ENCODE measurements at places on chromosomes 7 and 10. TPM values are rescaled to one million over a fixed set of nuclear protein-coding genes. Genes with fewer than 3 reads are reported as not detected.

- DNase-seq = no peak
Measured at GRCh38 chr10:60980997-60981396, 37.0 kb upstream of the RHOBTB1 start.

DNA sequence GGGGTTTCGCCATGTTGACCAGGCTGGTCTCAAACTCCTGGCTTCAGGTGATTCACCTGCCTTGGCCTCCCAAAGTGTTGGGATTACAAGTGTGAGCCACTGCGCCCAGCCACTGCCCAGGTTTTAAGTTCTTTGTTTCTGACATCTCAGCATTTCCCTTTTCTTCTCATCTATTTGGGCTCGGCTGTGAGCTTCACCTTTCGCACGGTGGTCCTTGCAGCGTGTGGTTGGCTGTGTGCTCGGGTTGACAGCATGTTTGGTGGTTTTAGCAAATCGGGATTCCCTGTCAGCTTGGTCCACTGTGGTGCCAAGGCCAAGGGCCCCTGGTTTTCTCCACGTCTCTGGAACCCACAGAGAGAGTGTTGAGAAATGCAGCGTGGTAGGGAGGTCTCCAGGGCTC, 138.8 kb downstream of the DNAJB6 start:
- DNase-seq = no peak

GRCh38 chr7:42180806-42181205, 56.2 kb downstream of the GLI3 start:
- DNase-seq = no peak

GRCh38 chr7:68892236-68892635, 706.0 kb upstream of the AUTS2 start:
- DNase-seq = no peak

- no peak for DNase-seq
Measured at GRCh38 chr7:140229591-140230515, 53.1 kb upstream of the KDM7A start.

DNA sequence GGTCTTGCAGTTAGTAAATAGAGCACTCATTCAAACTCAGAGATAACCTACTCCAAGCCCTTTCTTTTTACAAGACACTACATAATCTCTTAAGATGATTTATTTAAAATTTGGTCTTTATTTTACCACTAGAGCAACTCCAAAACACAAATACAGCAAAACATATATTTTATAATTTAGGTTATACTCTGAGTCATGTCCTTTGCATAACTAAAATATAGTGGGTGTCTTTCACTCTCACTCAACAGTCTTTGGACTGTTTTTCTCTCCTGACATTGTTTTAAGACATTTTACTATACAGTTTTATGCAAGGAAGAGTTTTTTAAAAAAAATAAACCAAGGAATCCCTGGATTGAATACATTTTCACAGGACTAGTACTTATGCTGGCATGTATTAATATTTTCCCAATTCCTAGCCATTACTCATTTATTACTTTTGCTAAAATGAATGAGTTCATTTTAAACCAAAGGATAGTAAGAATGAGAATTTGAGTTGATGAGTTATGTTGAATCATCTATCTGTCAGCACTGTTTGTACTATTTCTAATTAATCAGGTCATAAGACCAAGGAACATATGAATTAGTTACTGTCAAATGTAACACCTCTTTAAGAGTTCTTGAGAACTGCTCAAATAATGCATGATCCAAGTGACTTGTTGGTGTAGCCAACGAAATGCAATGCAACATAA, 303.1 kb upstream of the FZD1 start:
- no peak for DNase-seq

GRCh38 chr7:70034999-70035398, 436.7 kb downstream of the AUTS2 start:
- no peak for DNase-seq

DNA sequence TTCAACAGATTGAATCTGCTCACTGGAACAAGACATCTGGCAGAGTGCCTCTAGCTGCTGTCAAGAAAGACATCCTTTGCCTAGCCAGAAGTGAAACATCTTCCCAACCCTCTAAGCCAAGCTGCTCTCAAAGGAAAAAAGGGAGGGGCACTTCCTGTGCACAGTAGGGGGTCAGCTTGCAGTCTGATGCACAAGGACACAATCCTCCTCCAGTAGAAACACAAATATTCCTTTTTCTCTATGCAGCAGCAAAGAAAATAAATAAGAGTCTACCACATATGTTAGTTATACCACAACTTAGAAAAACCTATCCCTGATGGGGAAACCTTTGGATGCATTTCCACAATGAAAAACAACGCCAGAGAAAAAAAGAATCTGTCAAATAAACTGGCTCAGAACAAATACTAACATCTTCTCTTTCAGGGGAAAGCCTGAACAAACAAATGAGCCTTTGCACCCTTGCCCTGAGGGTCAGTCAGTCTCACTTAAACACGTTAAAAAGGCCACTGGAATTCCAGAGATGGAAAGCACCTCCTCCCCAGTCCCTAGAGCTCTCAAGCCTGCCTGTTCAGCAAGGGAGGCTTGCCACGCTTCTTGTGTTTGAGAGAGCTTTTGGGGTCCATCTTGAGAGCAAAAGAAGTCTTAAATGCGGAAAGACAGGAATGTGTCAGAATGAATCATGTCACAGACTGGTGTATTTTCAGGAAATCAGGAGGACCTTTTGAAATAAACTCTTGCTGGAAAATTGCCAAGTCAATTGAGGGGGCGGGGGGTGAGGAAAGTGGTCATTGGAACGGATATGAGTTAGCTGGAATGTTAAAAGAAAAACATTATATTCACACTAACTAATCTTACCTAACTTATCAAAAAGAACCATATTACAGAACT, 7.5 kb downstream of the LAMB1 start:
- DNase-seq = no peak

Gene SEMA3A
- polyA plus RNA-seq = 11.6 TPM

Gene CALCR
- 0.55 TPM for polyA plus RNA-seq

Gene TNS3
- 95.6 TPM for polyA plus RNA-seq

Gene FAM24B
- polyA plus RNA-seq = 6.9 TPM

Gene TSPAN33
- 74.3 TPM for polyA plus RNA-seq

Gene SHTN1
- polyA plus RNA-seq = 23.9 TPM

Gene ZNF503
- 56.8 TPM for polyA plus RNA-seq

Measured in left renal cortex interstitium (tissue), 4 donors.